ENCODE measurements at places on chromosomes 3 and 15.

DNA sequence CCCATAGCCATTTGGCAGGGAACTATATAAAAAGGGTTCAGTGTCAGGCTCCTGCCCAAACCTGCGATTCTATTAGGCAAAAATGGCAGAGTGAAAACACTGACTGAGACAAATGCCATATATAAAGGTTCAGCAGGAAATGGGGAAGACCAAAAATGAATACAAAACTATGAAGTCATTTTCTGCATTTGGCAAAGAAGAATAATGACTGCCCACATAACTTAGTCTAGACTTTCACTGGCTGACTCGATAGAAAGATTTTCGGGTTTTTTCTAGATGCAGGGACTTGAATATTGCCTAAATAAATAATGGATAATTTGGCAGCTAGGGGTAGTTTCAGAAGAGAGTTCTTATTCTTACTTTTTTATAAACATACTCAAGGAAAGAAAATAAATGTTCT, 178.0 kb downstream of the TPRG1 start:
- no peak for DNase-seq

DNA sequence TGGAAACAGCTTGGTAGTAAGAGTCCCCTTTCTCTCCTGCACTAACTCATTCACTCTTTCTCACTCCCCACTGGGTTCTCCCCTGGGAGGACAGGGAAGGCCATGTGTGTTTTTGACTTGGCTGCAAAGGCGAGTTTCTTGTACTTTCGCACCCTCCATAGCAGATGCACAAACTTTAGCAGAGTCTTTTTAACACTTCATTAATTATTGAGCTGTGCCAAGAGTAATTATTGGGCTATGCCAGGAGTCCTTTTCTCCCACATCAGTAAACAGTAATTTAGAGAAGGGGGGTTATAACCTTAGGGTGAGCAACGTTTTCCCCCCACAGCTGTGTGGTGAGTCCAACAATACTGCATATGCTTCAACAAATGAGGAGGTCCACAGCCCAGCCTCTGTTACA, 224.4 kb upstream of the ATP11B start:
- DNase-seq: no peak

DNA sequence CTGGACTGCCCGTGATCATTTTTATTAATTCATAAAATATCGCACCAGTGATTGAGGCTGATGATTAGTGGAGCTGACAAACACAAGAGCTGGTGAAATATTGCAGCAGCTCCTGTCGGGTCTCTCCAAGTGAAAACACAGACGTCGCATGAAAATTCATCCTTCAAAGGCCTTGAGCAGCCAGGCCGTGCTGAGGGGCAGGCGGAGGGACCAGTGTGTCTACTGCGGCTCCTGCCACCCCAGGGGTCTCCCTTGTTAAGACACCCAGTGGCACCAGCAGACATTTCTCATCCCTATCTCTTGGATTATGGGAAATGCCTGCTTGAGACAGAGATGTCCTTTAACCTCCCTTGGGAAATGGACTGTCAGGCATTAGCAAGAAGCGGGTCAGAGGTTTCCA, 289.4 kb upstream of the TLE3 start:
- DNase-seq: no peak

DNA sequence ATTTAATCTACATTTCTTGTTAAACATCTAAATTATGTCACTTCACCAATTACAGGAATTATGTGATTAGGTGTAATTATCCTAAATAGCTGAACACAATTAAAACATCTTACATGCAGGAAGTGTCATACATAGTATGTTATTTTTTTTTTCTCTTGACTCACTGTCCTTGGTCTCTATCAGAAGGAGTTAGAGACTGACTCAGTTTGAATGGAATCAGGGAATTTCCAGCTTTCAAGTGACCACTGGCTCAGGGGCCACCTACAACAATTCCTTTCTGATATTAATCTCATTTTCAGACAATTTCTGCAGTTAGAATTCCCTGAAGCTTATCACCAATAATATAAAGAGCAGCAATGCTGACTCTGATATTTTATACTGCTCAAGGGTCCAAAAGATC, 400.7 kb downstream of the ROBO1 start:
- no peak for DNase-seq

- DNase-seq: no peak
Observed at GRCh38 chr15:87228460-87228859, 1028.1 kb downstream of the NTRK3 start.

- no peak for DNase-seq
Observed at GRCh38 chr3:181726351-181727330, 14.9 kb downstream of the SOX2 start.

- no peak for DNase-seq
Observed at GRCh38 chr15:50676799-50677483, 9.7 kb downstream of the TRPM7 start.

DNA sequence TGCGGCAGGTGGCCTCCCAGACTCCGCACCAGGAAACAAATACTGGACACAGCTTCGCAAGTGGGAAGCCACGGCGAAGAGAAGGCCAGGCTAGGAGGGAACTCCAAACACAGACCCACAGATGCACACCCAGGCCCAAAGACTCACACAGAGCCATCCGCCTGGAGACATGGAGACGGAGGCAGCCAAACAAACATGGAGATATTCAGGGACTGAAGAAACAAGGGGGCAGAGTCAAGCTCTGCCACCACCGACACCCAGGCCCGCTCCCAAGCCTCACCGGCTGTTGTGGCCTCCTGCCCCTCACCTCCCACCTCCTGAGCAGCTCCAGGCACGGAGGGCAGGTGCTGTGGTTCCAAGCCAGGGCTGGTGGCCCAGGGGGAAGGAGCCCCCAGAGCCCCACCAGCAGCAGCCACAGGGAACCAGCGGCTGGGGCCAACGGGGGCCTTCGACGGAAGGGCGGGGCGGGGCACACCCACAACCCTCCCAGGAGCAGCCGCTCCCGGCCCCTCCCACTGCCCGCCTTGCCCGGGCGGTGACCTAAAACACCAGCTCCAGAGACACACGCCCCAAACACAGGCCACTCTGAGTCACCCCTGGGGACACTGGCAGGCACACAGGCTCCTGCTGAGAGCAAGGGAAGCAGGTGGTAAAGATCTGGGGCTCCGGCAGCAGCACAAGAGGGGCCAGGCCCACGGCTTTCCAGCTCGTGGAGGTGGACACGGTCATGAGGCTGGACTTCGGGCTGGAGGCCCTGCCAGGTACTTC, 31.9 kb downstream of the TNK2 start:
- no peak for DNase-seq

GRCh38 chr3:121431726-121432517, 113.9 kb downstream of the POLQ start:
- DNase-seq: no peak

GRCh38 chr15:100601617-100602063, 344 bp downstream of the LINS1 start:
- no peak for DNase-seq

DNA sequence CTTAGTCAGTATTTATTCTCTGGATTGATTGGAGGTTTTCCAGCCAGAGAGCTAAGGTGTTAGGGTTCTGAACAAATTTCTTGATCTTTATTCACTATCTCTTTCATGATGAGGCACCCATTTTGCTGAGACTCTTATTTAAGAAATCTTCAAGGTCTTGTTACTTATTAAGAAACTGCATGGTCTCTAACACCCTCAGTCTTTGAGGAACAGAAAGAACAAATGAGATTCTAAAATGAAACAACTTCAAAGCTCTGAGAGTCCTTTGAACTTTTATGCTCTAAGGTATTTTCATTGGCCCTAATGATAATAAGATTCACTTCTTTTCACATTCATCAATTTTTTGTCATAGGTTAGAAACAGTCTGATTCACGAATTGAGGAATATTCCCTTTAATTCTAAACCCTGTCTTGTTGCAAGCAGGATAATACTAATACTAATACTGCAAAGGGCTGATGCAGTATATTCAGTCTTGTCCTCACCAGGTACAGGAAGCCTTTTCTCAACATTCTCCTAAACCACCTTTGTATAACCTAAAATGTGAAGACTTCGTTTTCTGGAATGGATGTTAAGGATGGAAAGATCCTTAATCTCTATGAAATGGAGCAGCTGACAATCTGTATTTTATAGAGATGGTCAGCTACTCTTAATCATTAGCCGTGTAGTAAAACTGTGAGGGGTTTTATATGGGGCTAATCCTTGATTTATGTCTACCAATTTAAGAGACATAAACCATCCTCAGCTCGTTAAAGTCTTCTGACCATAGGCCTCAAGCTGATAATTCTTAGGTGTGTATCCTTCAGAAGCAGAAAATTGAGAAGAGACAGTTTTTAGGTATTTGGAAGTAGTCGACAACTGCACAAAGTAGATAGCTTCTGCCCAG, 198.3 kb downstream of the OTOL1 start:
- no peak for DNase-seq

- no peak for DNase-seq
Observed at GRCh38 chr15:80640531-80641121, 54.5 kb upstream of the ABHD17C start.

- no peak for DNase-seq
Observed at GRCh38 chr3:197878427-197878826, 71.6 kb upstream of the RPL35A start.

DNA sequence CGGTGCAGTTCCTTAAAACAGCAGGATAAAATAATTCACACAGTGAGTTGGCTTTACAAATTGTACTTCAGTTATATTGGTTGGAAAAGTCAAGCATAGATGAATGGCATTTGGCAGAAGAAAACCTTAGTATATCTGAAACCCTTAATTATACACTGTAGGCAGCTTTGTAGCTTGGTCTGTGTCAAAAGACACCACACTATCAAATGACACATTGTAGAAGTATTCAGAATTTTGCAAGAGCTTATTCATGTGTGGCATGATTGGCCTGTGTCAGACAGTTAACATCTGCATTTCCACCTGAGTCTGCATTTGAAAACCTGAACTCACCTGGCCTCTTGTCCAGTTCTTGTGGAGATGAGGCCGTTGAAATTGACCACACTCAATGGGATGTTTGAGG, 13.8 kb downstream of the TMEM266 start:
- DNase-seq: no peak

DNA sequence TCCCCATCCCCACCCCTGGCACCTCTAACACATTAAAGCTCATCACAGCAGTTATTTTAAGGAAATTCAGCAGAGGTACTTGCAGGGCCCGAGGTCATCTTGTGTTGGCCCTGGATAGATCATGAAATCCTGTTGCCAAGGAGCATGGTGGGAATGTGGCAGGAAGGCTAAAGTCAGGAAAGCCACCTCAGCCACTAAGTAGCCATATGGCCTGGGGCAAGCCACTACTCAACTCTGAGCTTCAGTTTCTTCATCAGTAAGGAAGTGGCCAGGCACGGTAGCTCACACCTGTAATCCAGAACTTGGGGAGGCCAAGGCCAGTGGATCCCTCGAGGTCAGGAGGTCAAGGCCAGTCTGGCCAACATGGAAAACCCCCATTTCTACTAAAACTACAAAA, 55.9 kb downstream of the LIPC start:
- no peak for DNase-seq

DNA sequence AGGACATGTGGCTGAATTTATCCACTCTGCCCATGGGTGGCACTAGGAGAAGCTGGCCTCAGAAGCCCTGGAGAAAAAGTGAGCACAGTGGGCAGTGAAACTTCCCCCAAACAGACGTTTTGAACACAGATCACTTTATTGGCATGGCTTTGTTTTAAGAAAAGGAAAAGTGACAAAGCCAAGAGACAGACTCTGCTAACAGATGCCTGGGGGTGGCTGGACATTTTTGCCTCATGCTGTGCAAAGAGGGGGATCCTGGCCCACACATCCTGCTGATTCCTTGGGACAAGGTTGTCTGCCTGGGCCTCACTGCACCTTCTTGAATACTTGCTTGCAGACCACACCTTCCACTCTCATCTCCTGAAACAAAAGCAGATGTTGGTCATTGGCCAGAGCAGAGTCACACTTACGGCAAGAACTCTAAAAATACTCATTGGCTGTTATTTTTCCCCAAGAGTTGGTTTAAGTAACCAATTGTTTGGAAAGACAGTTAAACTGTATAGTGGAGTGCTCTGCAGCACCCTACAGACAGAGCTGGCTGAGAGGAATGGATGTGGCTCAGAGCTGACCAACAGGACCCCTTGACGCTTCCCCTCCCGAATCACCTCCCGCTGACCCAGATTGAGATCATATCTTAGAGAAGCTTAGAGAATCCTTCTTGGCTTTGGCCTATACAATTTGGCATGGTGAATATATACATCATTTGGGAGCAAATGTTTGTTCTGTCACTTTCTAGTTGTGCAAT, 22.0 kb downstream of the RBP1 start:
- no peak for DNase-seq

DNA sequence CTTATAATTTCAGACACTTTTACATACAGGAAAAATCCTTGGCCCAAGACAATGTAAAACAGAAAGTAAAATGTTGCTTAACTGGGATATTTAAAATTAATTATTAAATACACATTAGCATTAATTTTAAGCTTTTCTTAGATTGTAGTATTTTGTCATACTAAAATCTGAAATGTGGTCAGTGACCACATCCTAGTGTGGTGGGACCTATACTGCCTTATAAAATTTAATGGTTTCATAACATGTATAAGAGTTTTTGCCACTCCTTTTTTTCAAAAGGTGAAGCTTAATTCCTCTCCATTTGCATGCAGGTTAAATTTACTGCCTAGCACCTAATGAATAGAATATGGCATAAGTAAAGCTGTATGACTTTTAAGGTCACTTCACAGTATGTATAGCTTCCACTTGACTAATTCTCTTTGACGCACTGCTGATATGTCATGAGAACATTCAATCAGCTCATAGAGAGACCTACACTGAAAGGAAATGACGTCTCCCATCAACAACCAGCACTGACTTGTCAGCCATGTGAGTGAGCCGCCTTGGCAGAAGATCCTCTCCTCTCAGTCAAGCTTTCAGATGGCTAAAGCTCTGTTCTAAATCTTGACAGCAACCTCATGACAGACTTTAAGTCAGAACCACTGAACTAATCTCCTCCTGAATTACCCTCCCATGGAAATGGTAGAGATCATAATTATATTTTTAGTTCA, 847.8 kb downstream of the SI start:
- DNase-seq: no peak

DNA sequence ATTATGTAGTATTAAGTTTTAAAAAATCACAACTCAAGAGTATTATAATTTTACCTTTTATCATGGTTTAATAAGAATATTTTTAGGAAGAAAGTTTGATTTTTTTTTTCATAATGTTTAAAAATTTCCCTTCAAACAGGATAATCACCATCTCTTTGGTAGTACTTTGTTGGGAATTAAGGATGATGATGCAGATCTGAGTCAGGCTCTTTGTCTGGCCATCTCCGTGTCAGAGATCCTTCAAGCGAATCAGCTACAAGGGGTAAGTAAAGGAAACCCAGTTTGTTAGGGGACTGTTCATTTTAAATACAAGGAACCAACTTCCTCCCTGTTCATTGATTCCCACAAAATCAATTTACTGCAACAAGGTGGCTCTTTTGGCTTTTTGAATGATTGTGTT, 36.8 kb upstream of the NIT2 start:
- no peak for DNase-seq

GRCh38 chr3:76643623-76644304, 396.1 kb upstream of the ROBO2 start:
- DNase-seq: no peak

DNA sequence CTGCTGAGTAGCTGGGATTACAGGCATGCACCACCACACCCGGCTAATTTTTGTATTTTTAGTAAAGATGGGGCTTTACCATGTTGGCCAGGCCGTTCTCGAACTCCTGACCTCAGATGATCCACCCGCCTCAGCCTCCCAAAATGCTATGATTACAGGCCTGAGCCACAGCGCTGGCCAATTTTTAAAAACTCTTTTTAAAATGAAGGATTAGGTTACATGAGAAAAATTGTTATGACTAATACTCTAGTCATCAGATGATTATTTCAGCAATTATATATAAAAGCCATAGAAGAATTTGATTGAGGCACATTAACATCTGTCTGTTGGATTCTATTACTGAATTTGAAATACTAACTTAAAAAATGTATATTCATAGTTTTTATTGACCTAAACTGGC, 134.1 kb upstream of the MNS1 start:
- DNase-seq: no peak

Measured in GF-D8 (cell line).